ENCODE measurements at places on chromosomes 5 and 9.

DNA sequence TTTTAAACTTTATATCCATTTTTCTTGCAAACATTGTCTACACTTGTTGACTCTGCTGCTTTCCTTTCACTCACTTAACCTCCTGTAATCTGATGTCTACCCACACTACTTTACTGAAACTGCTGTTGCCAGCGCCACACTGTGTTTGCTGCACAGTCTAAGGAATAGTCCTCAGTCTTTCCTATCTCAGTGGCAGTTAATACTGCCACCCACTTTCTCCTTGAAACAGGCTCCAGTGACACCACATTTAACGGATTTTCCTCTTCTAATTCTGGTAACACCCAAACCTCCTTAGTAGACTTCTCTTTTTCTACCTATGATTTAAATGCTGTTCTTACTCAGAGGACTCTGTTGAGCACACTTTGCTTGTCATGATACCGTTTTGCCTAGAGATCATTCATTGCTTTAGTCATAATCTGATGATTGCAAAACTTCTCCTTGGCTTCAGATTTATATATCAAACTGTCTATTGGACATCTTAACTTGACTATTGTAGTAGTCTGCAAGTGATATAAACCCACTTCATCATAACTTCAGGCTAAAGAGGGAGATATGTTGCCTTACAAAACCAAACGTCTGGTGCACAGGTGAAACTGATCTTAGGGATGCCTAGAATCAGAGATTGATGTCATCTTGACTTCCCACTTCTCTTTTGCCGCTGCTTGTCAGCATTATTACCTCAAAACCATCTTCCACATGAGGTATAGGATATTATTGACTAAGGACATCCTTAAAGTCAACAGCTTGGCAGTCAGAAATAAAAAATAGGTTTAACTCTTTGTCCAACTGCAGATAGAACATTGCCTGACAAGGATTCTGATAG, 94.1 kb downstream of the CDC42SE2 start:
- no peak for DNase-seq

GRCh38 chr5:74268297-74268696, 372.2 kb downstream of the ENC1 start:
- DNase-seq = no peak

DNA sequence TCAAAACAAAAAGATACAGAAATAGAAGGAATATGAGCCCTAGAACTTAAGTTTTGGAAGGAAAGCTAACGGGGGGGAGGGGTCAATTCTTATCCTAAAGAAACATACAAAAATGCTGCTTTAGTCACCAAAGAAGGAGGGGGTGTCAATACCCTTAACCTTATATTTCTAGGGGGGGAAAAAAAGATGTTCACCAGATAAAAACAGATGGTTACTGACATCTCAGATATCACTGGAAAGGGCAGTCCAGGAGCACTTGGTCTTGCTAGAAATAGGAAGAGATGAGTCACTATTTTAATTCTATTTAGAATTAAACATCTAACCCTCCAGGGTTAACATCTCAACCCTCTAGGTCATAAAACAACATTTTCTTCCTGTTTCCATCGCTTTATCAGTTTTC, 1.7 kb downstream of the DIAPH1 start:
- no peak for DNase-seq

GRCh38 chr9:135251331-135251761, 163.9 kb downstream of the OLFM1 start:
- no peak for DNase-seq

DNA sequence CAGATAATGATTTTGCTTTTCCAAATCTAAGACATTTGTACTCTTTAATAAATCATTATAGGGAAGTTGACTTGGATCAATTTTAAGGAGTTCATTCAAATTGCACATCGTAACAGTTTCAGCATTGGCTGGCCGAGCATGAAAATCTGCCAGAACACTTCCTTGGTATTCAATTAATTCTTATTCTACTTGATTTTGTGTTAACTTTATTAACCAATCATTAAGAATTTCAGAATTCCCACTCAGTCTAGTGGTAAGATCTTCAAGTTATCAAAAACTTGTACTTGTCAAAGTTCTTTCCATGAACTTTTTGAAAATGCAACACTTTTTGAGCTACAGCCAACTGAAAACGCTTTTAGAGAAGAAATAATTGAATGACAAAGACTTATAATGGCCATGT, 565.8 kb downstream of the TLE1 start:
- no peak for DNase-seq

GRCh38 chr9:126419475-126419874, 92.8 kb downstream of the MVB12B start:
- DNase-seq = no peak

GRCh38 chr5:12277504-12278192, 373.4 kb upstream of the CTNND2 start:
- DNase-seq = no peak

GRCh38 chr5:56517011-56517416, 283.9 kb upstream of the ANKRD55 start:
- no peak for DNase-seq

GRCh38 chr5:89320421-89321277, 437.7 kb upstream of the MEF2C start:
- DNase-seq = no peak

DNA sequence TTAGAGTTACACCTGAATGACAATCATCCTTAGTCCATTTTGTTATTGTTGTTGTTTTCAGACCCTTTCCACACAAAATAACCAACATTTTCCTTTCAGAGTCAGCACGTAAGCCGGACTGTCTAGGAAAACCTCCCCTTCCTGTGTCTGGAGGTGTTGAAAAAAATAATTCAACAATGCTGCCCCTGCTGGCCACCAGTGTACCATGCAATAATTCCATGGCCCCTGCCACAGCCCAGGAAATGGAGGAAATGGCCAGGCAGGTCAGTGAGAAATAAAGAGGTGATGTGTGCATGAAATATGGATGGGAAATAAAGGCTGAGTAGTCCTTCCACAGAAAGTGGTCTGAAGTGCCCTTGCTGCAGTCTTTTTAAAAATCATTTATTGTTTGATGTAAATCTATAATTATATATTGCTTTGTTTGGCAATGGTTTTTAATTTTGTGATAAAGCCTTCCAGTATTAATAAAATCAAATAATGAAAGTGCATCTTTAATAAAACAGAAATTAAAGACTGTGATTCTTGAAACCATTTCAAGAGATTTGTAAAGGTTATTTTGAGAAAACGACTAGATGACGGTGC, 152.8 kb upstream of the PAPPA start:
- no peak for DNase-seq

GRCh38 chr5:29796013-29796412, 1397.5 kb upstream of the CDH6 start:
- no peak for DNase-seq

GRCh38 chr5:131718487-131719014, 78.3 kb downstream of the FNIP1 start:
- no peak for DNase-seq

DNA sequence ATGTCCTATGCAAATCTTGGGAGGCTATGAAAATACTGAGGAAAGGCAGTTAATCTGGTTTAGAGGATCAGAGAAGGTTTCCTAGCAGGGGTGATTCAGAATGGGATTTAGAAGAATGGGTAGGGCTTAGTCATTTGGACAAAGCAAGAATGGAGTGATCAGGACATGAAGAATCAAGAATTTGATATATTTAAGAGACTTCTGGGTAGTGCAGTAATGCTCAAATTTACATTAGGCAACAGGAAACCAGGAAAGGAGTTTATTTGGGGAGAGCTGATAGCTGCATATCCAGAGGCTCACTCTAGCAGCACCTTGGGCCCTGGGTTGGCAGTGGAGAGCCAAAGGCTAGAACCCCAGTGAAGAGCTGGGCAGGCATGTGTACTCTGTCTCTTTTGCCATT, 78.9 kb upstream of the PAPPA start:
- peak; percentile 51 for DNase-seq

DNA sequence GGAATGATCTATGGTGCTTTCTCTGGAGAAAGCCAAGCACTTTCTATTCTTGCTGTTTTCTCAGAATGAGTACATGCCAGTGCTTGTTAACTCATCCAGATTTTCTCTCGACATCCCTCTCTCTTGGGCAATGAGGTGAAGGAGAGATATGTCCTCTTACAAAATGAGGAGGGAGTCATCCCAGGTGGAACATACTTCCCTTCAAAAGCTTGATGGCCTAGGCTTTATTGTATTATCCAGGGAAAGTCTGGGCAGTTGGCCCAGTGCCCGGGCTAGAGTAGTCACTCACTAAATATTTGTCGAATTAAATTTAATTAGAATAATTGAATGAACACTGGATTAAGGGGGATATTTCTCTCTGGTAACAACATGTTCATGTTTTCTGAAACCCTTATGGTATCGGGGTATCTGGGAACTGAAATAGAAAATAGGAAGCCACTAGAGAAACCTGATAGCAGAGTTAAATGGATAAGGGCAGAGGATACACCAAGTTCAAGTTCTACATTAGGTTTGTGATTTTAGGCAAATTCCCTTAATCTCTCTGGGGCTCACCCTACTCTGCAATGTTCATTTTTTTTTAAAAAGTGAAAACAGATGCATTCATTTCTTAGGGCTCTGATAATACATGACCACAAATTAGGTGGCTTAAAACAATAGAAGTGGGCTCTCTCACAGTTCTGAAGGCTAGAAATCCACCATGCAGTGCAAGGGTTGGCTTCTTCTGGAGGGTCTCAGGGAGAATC, 99.6 kb downstream of the LIFR start:
- DNase-seq = no peak

- DNase-seq = no peak
Measured at GRCh38 chr9:2144619-2145018, 129.5 kb downstream of the SMARCA2 start.

DNA sequence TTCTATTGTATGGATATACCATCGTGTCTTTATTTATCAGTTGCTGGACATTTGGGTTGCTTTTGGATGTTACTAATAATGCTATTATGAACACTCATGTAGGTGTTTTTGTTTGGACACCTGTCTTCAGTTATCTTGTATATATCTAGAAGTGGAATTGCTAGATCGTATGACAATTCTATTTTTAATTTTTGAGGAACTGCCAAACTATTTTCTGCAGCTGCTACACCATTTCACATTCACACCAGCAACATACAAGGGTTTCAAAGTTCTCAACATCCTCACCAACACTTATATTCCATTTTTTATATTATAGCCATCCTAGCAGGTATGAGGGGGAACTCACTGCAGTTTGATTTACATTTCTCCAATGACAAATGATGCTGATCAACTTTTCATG, 324.6 kb downstream of the CAAP1 start:
- no peak for DNase-seq

GRCh38 chr5:150112201-150113046, 26.1 kb upstream of the CSF1R start:
- no peak for DNase-seq

DNA sequence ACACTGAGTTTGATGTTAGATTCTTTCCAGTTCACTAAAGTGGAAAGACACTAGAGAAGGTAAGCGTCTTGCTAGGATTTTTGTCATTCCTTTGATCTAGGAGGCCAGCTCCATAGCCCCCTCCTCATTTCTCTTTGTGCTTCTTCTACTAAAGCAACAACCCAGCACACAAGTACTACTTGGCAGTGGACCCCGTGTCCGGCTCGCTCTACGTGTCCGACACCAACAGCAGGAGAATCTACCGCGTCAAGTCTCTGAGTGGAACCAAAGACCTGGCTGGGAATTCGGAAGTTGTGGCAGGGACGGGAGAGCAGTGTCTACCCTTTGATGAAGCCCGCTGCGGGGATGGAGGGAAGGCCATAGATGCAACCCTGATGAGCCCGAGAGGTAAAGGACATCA, 76.6 kb upstream of the WWC1 start:
- DNase-seq = no peak

- no peak for DNase-seq
Measured at GRCh38 chr5:68562308-68562707, 346.8 kb downstream of the PIK3R1 start.

GRCh38 chr5:143456952-143457547, 53.6 kb upstream of the NR3C1 start:
- DNase-seq = no peak

DNA sequence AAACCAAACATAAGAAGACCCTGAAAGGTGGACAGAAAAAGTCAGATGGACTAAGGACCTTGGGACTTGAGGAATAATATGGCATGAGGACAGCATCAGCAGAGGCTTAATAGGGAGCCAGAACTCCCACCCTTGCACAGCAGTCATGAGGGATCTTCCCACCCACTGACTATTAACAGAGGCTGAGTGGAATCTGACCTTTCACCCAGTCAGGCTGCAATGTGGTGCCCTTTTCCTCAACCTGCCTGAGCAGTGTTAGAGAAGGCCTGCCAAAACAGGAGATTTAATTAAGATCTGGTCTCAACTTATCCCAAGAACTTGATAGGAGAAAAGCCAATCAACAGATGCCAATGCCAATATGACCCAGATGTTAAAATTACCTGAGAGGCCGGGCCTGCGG, 481.9 kb downstream of the KDM4C start:
- DNase-seq = no peak

GRCh38 chr9:75487856-75488718, 399.8 kb downstream of the OSTF1 start:
- no peak for DNase-seq

DNA sequence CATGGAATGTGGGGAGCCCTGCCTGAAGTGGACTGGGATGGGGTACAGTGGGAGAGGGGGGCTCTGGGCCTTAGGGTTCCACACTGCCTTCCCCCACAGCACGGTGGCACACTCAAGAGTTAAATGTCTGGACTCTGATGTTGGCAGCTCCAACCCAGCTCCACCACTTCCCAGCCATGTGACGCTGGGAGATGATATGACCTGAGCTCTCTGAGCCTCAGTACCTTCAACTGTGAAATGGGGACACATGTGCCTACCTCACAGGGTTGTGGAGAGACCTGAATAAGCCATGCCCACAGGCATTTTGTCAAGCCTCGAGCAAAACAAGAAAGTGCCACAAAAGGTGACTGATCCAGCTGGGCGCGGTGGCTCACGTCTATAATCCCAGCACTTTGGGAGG, 3.4 kb upstream of the PDGFRB start:
- no peak for DNase-seq

GRCh38 chr5:76341651-76342334, 61.3 kb upstream of the IQGAP2 start:
- no peak for DNase-seq

GRCh38 chr5:142170254-142170953, 61.8 kb downstream of the NDFIP1 start:
- no peak for DNase-seq

- no peak for DNase-seq
Measured at GRCh38 chr9:90799271-90799852, 2.3 kb upstream of the SYK start.

- no peak for DNase-seq
Measured at GRCh38 chr5:121945261-121945660, 16.5 kb upstream of the SRFBP1 start.

- no peak for DNase-seq
Measured at GRCh38 chr9:133852431-133852830, 114.3 kb upstream of the SARDH start.

Measured in NCI-H526 (cell line).